Non-pigmented ciliary epithelial cell (primary cell): ENCODE measurements at places on chromosomes 11 and 22.

DNA sequence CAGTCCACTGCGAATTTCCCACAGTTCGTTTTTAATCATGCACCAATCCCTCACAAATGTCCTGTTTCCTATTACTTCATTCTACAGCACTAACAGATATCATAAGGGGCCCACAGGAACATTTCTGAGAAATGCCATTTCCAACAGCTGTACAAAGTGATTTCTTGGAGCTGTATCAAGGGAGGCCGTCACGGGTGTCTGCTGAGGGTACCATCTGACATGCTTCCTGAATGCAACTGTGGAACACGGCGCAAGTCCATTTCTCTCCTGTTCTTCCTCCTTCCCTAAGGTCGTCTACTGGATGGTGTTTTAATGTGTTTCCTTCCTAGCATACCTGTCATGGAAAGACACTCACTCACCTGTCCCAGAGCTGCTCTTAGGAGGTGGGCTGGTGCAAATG lies 320.7 kb downstream of the LARGE1 start:
- no peak for DNase-seq

DNA sequence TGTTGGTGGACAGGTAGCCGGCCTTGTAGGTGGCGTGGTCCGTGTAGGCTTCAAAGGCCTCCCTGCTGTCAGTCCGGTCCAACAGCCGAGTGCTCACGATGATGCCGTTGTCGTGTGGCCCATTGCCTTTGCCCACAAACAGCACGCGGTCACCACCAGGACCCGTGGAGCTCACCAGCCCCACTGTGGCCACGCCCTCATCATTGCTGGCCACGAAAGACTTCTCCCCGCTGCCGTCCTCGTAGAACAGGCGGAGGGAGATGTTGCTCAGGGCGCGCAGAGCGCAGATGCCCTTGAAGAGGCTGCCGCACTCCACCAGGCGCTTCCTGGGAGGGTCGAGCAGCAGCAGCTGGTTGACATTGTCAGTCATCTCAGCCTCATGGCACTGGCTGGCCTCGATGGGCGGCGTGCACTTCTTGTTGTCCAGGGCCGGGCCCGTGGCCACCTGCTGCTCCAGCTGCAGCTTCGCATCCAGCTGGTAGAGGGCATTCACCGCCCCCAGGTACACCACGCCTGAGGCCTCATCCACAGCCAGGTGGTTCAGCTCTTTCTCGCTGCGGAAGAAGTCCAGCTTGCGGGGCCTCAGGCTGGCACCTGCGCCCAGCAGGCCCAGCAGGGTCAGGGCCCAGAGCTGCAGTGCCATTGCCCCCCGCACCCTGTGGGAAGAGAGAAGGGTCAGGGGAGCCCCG lies 17.4 kb downstream of the PLXNB2 start:
- no peak for DNase-seq

- no peak for DNase-seq
Measured at GRCh38 chr22:31951194-31952093, 7.1 kb downstream of the YWHAH start.

- DNase-seq, result no peak
Measured at GRCh38 chr11:116404462-116404798, 368.4 kb downstream of the BUD13 start.

DNA sequence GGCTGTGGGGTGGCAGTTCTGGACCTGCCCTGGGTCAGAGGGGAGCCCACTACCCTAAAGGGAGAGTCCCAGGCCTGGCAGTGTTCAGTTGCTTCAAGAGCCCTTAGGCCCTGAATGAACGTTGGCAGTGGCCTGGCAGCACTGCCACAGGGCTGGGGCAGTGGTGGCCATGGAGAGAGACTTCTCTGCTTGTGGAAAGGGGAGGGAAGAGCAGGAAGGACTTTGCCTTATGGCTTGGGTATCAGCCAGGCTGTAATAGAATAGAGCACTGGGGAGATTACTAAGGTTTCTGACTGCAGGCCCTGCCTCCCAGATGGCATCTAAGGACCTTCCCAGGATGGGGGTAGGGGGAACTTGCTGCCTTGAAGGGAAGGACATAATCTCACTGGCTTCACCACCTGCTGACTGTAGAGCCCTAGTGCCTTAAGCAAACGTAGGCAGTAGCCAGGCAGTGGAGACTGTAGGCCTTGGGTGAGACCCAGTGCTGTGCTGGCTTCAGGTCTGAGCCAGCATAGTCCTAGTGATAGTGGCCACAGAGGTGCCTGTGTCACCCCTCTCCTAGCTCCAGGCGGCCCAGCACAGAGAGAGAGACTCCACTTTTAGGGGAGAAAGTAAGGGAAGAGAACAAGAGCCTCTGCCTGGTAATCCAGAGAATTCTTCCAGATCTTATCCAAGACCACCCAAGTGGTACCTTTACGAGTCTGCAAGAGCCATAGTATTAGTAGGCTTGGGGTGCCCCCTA lies 27.6 kb downstream of the PLA2G6 start:
- no peak for DNase-seq

DNA sequence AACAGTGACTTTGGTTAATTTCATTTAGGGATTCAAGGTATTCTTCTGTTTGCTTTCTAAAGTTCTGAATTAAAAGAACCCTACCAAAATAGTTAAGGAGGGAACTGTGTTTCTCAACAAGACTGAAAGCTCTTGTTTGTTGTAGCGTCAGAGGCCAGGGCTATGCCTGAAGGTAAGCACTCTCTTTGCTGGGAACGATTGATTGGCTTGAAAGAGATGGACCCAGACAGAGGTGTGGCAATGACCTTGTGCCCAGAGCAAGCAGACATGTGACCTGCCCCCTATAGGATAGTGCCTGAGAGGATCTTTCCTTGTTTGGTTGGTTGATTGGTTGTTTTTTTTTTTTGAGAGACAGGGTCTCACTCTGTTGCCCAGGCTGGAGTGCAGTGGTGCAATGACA lies 68.3 kb upstream of the CECR2 start:
- DNase-seq, result no peak

- DNase-seq, result no peak
Measured at GRCh38 chr11:23574149-23574548, 713.9 kb upstream of the CCDC179 start.
